Urothelium cell line (cell line): ENCODE measurements at places on chromosomes 5 and 9.
A peak's percentile ranks its signal among the peaks of the same experiment; 100 is the strongest.

- no peak for DNase-seq
These were observed 374.8 kb upstream of the KIF2A start for GRCh38 chr5:61931236-61931635.

GRCh38 chr5:94218374-94218773 is 400.0 kb downstream of the KIAA0825 start:
- peak; percentile 72 for DNase-seq

GRCh38 chr5:34822956-34823715 is 15.8 kb upstream of the TTC23L start:
- DNase-seq: no peak

DNA sequence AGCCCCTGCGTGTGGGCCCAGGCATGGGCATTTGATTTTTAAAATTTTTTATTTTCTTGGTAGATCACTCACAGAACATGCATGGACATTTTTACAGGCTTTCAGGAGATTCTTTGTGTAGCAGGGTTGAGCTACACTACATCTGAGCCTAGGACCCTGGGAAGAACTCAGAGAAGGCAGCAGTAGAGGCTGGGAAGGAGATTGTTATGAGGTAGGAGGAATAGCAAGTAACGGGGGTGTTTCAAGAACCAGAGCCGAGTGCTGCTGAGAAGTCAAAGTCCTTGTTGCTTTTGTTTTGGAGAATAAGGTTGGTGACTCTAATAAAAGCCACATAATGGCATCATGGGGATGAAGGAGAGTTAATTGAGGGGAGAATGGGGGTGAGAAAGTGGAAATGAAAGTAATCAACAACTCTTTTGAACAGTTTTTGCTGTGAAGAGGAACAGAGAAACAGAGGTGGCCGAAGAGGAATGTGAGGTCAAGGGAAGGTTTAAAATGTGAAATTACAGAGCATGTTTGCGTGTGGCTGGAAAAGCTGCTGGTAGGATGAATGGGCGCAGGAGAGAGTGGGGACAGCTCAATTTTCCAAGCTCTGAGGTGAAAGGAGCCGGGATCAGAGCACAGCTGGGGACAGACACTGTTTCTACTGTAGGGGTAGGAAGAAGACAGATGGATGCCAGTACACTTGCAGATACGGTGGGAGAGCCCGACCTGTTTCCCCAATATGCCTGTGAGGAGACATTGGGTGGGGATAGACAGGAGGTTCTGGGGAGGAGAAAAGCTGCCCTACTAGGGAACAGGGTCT is 4.7 kb upstream of the PDLIM7 start:
- DNase-seq: no peak
